ENCODE measurements at places on chromosomes 7 and 10. TPM values are rescaled to one million over a fixed set of nuclear protein-coding genes. Genes with fewer than 3 reads are reported as not detected.

The LIPM gene
- total RNA-seq: not detected

The PRKAR1B gene
- 8.1 TPM for total RNA-seq

The HOXA6 gene
- total RNA-seq: 1.6 TPM

The NEBL gene
- 8.4 TPM for total RNA-seq

The FAM221A gene
- total RNA-seq: 10.3 TPM
